ENCODE measurements at places on chromosomes 6 and 20.
A peak's percentile ranks its signal among the peaks of the same experiment; 100 is the strongest.

DNA sequence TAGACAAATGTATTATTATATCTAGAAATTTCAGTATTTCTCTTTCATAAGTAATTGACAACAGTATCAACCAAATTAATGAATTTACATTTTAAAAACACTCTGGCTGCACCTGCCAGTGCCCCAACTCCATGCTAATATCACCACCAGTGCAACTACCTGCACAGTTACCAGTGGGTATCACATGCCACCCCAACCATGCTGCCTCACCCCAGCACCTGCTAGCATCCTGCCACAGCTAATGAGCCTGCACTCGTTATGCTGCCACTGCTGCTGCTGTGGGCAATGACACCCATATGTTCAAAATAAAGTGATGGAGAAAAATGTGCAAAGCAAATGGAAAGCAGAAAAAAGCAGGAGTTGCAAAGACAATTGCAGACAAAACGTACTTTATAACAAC is 855.9 kb upstream of the MANEA start:
- no peak for DNase-seq

- DNase-seq = no peak
Measured at GRCh38 chr6:34358389-34358905, 34.0 kb downstream of the NUDT3 start.

DNA sequence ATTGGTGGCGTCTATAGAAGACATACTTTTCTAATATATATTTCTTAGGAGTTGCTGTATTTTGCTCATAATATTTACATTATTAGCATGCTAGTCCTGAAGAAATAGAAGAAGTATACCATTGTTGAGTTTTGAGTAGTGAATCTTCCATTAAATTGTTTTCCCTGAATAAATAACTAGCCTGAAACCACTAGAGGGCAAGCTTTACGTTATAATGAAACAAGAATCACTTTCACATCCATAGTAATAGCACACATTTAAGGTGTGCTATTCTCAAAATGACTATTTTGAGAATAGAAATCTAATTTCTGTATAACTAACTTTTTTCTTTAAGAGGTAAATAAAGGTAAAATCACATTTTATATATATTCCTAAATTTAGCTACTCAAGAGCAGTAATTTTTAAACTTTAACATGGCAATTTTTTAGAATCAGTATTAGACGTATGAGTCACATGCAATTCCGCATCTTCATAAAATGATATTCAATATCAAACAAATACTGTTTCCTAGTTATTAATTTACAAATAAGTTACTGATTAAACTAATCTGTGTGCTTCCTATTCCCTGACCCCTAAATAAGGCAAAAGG is 213.2 kb upstream of the MANEA start:
- peak; percentile 58 for DNase-seq

DNA sequence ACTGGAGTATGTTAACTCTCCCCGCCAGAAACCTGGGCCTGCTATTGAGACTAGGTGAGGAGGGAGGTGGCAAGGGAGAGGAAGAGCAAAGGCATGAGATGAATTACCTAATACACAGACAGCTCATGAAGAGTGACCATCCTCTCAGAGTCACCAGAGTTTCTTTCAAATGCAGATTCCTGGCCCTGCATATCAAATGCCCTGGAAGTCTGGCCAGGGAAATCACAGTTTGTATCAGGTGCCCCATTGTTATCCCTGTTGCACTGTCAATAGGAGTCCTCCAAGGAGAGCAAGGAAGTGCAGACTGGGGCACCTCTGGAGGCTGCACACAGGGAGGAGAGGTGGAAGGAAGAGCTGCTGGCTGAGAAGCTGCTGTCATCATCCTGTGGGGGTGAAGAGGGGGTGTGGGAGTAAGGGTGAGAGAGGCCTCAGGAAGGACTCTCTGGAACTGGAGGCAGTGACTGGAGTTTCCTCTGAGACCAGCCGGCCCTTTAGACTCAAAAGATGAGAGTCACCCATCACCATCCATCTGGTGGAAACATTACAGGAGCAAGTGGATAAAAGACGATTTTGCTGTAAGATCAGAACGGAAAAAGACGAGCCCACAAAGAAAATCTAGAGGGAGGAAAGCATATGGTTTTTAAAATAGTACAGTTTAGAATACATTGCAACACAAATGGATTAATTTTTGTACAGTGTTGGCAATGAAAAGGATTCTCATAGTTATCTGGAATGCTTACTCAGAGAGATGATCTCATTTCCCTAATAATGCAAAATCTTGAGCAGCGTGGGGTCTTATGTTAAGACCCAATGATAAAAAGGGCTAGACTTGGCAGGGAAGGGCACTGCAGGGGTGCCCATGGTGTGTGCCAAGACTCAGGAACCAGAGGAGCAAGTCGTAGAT is 268.1 kb downstream of the UST start:
- DNase-seq = no peak

GRCh38 chr6:125853168-125853567 is 62.4 kb downstream of the NCOA7 start:
- DNase-seq = no peak

GRCh38 chr20:33812908-33813462 is 1.8 kb downstream of the CHMP4B start:
- peak; percentile 69 for DNase-seq

DNA sequence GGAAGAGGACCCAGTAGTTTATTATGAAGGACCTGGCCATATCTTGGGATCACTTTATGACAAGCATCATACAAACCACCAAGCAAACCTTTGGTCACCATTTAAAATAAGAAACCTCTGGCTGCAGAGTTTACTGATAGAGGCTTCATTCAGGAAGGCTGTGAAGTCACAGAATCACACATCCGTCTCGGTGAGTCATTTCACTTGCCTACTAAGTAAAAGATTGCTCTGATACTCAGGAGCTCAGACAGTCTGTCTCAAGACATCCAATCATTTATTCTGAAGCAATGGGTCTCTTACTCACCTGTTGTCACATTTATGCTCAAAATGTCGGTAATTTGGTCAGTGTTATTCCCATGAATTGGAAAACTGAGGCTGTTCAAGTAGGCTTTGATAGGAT is 33.7 kb downstream of the ADGRF5 start:
- DNase-seq = no peak

GRCh38 chr6:165825256-165825815 is 162.3 kb upstream of the PDE10A start:
- no peak for DNase-seq

- no peak for DNase-seq
Measured at GRCh38 chr20:61090541-61090940, 161.5 kb upstream of the CDH4 start.

GRCh38 chr6:41608443-41609151 is 29.7 kb upstream of the MDFI start:
- DNase-seq = no peak

- DNase-seq = no peak
Measured at GRCh38 chr6:148701375-148701774, 45.5 kb upstream of the UST start.

GRCh38 chr20:16615199-16615598 is 42.0 kb upstream of the KIF16B start:
- no peak for DNase-seq

DNA sequence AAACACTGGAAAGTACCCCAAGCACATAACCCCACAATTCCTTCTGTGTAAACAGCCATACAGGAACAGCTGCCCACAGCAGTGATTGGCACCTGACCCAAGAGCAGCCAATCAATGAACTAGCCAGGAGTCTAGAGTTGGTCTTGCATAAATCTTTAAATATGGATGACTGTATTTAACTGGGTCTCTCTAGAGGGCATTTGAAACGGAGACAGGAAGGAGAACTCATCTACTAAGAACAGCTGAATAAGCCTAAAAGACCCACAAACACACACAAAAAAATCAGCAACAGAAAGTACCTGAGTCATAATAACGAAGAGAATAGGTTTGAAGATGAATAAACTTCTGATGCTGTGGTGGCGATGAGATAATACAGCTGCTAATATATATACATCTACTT is 49.0 kb upstream of the ASF1A start:
- no peak for DNase-seq

- DNase-seq = no peak
Measured at GRCh38 chr6:2863901-2864300, 22.2 kb upstream of the SERPINB1 start.

DNA sequence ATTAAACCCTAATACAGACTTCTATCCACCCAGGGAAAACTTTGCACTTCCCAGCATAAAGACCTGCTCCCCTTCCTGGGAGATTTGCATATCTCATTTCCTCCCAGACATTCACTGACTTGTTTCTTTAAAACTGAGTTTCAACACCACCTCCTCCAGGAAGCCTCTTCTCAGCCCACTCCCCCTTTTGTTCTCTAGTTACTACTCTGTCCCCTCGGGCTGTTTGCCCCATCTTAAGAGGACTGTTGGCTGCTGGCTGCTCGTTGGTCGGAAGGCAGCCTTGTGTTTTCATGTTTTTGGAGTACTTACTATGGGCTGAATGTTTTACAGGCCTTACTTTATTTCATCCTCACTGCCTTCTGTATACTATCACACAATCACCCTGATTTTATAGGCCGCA is 6.6 kb downstream of the ARHGAP40 start:
- no peak for DNase-seq

- no peak for DNase-seq
Measured at GRCh38 chr6:116327803-116328527, 42.8 kb upstream of the DSE start.

GRCh38 chr6:83459663-83460062 is 28.8 kb upstream of the ME1 start:
- DNase-seq = peak; percentile 4

GRCh38 chr20:63058696-63059335 is 52.1 kb upstream of the BHLHE23 start:
- DNase-seq = no peak

DNA sequence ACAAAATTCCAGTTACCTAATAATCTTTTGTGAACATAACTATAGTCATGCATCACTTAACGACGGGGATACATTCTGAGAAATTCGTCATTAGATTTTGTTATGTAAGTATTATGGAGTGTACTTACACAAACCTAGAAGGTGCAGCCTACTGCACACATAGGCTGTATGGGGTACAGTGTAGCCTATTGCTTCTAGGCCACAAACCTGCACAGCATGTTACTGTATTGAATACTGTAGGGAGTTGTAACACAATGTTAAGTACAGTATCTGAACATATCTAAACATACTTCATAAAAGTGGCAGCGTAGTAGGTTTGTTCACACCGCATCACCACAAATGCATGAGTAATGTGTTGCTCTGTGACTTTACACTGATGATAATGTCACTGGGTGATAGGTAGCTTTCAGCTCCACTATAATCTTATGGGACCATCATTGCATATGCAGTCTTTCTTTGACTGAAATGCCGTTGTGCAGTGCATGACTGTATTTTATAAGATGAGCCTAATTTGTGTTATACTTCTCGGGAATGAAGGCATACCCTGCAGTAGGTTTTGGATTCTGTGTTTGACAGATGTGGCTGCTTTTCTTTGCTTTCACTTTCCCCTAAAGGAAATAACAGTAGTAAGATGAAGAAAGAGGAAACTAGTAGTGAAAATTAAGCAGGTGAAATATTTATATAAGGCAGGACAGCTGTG is 365.6 kb downstream of the FARS2 start:
- DNase-seq = no peak

GRCh38 chr6:143774347-143774746 is 68.8 kb upstream of the LTV1 start:
- no peak for DNase-seq

GRCh38 chr6:56642366-56643261 is at the start of gene DST:
Gene DST, minus strand, starts transcription at chr6:56642889.
- DNase-seq = no peak

DNA sequence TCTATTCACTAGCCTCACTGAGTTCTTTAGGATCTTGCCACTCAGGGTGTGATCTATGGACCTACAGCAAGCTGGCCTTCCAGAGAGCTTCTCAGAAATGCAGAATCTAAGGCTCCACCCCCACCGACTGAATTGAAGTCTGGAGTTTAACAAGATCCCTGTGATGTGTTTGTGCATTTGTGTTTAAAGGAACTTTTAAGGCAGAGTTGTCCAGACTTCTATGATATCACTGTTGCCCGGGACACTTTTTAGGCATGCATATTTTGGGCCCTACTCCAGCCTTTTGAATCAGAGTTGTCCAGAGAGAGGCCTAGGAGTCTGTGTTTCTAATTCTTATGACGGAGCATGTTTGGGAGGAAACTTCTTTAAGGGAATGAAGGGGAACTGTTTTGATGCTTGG is 232.3 kb downstream of the QKI start:
- no peak for DNase-seq

DNA sequence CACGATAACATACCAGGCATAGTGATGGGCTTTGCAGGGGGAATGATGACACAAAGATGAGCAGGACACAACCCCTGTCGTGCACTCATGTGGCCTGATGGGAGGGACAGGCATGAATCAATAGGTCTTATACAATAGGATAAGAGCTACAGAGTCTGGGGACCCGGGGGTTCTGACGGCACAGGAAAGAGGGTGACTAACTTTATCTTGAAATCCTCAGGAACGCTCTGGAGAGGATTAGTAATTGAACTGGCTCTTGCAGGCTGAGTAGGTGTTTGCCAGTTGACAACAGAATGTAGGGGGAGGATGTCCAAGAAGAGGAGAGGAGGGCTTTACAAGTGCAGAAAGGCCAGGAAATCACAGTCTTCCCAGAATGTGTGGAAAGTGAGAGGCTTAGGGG is 219.9 kb upstream of the ECI2 start:
- DNase-seq = no peak

DNA sequence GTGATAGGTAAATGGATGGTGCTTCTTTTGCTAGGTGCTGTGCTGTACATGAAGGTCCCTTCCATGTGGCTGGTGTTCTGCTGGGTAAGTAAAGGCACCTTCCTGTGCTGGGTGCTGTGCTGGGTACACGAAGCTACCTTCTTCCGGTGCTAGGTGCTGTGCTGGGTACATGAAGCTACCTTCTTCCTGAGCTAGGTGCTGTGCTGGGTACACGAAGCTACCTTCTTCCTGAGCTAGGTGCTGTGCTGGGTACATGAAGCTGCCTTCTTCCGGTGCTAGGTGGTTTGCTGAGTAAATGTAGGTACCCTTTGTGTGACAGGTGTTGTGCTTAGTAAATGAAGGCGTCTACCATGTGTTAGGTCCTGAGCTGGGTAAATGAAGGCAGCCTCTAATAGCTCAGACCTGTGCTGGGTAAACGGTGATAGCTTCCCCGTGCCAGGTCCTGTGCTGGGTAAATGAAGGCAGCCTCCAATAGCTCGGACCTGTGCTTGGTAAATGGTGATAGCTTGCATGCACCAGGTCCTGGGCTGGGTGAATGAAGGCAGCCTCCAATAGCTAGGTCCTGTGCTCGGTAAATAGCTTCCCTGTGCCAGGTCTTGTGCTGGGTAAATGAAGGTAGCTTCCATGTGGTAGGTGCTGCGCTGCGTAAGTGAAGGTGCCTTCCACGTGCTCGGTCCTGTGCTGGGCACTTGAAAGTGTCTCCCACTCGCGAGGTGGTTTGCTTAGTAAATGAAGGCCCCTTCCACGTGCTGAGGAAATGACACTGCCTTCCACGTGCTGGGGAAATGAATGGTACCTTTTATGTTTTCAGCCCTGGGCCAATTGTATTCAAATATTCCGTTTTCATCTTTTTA is 115.5 kb downstream of the ERMARD start:
- DNase-seq = no peak

- no peak for DNase-seq
Measured at GRCh38 chr6:137793805-137794515, 73.1 kb upstream of the TNFAIP3 start.

- no peak for DNase-seq
Measured at GRCh38 chr20:5890773-5891441, 59.4 kb downstream of the TRMT6 start.
